ENCODE measurements at places on chromosomes 5 and 9.
A peak's percentile ranks its signal among the peaks of the same experiment; 100 is the strongest.

DNA sequence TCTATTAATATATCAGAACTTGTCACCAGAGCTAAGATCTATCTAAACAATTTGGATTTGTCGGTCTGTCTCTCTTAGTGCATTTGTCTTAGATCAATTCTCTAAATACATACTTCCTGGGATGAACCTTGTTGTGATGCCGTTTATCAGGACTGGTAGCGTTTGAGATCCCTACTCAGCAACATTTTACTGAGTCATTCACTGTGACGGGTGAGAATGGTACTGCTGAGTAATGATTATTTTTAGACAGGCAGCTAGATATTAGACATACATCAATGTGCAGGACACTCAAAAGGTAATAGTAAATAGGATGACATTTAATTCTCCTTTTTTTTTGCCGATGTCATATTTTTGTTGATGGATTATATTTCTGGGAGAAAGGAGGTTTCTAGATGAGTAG lies 209.0 kb downstream of the CSNK1G3 start:
- no peak for DNase-seq

- peak; percentile 60 for DNase-seq
These were observed 4.1 kb downstream of the PAEP start for GRCh38 chr9:135565636-135566035.

DNA sequence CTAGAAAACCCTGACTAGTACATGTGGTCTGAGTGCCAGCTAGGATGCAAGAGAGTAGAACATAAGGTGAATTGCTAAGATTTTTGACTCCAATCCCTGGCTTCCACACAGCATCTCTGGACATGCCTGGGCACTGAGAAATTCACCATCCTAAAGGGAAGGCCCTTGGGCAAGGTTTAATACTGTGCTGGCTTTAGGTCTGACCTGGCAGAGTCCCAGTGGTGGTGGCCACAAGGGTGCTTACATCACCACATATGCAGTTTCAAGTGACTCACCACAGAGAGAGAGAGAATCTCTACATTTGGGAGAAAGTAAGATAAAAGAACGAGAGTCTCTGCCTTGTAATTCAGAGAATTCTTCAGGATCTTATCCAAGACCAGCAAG lies 661.6 kb upstream of the C9orf72 start:
- DNase-seq, result no peak

- DNase-seq, result no peak
These were observed at the start of gene ZNF366 for GRCh38 chr5:72507231-72507906. ZNF366 (minus strand) TSS chr5:72507410; CDS start chr5:72461496, 45,914 bp downstream.

DNA sequence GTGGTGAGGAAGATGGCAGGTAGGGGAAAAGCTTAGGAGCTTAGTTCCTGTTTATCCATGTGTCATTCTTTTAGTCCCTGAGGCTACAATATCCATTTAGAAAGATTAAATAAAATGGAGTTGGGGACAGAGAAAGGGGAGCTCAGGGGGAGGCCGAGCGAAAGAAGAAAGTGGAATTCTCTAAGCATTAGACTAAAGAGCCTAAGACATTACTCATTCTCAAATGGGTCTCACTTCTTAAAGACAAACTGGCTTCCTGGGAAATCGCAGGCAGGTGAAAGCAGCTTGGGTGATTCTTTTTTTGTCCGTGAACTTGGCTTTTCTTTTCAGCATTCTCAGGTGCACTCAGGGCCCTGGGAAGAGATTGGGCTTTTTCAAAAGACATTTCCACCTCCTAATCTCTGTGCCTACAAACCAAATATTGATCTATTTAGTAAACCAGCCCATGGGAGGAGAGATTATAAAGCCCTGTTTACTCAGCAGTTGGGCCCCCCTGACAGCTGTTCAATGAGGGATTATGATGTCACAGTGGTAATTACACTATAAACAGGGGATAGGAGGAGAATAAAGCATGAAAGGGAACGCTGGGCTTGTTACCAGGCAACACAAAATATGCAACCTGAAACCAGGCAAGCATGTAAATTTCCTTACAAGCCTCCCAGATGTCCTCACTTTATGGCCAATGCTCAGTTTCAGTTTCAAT lies 584.0 kb downstream of the ACTL7B start:
- no peak for DNase-seq

DNA sequence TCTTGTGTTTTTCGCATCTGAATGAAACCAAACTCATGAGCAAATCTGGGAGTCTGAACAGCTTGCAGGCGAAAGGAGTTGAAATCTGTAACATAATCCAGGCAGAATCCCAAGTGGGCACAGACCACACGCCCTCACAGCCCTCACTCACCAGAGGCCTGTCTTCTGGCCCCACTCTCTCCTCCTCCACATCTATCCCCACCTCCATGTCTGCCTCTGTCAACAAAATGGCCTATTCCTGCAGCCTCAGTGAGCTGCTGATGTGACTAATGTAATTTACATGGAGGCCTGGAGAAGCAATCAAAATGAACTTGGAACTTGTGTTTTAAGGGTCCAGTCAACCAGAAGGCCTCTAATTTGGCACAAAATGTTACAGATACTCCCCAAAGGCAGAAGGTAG lies 136.6 kb downstream of the GNA14 start:
- no peak for DNase-seq

DNA sequence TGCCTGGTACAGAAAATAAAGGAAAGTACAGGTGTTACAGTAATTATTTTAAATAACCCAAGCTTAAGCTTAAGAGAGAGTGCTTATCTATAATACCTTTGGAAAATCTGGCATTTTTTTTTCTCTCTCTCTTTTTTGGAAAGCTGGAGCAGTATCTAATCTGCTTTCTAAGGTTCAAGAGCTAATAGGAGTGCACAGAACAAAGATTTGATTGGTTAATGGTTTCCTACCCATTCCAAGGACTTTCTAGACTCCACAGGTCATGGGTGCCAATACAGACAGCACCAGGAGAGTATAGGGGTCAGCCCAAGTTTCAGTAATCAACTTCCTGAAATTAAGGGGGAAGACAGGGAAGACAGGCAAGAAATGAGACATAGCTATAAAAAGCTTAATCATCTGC lies 104.1 kb upstream of the SLC12A2 start:
- no peak for DNase-seq

DNA sequence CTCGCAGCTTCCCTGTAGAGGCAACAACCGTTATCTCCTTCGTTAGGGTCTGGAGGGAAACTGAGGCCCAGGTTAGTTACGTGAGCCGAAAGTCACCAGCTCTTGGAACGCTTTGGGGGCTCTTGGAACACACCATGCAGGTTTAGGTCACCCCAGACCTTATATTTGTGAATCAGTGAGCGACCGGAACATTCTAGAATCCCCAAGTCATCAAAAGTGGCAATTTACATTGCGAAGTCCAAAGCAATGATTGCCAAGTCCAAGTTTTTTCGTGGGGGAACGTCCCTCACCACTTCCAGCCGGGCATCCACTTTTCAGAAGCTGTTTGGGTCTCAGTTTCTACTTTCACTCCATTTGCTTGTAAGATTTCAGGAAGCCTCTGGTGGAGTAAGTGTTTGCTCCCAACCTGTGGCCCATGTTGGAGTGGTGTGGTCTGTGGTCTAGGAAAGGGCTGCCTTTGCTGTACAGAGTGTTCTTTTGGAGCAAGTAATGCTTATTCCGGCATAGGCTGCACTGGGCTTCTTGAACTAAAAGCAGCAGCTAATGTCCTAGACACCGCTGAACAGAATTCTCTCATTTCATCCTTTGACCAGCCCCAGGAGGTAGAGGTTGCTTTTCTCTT lies 32.8 kb upstream of the SPRY4 start:
- DNase-seq, result no peak

- no peak for DNase-seq
These were observed 131.6 kb downstream of the PRDM6 start for GRCh38 chr5:123220621-123221146.

- DNase-seq, result no peak
These were observed 724 bp downstream of the PRRC2B start for GRCh38 chr9:131394464-131395156.

DNA sequence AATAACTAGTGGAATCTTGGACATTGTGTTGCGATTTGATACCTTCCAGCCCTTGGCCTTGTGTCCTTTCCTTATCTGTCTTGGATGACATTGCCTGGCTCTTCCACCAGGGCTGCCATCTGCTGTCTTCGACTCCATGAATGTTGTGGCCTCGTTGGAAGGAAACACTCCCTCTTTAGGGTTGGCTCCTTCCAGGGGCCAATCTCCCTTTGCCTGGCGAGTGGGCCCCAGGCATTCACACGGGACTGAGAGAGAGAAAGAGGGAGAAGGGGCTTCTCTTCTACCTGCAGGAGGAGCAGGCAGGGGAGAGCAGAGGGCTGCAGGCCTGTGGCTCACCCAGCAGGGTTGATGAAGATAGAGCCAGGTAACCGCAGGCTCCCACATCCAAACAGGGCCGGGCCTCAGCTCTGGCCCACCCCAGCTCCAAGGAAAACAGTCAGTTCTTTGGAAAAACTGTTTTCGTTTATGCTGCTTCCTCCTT lies 31.3 kb downstream of the FGF1 start:
- no peak for DNase-seq

DNA sequence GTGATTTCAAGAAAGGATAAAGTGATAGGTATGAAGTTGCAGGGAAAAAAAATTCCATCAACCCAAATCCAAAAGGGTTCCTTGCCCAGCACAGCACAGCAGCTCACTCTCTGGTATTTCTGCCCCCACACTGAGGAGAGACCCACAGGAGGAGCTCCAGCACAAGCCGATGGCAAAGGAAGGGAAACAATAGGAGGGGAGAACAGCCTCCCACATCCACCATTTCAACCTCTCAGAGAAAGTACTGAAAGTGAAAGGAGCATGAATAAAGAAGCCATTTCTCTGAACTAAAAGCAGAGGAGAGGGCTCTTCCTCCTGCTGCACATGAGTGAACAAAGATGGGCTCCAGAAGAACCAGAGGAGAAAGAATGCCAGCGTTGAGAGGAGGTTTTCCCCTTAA lies 54.9 kb upstream of the ZSWIM6 start:
- DNase-seq, result no peak

DNA sequence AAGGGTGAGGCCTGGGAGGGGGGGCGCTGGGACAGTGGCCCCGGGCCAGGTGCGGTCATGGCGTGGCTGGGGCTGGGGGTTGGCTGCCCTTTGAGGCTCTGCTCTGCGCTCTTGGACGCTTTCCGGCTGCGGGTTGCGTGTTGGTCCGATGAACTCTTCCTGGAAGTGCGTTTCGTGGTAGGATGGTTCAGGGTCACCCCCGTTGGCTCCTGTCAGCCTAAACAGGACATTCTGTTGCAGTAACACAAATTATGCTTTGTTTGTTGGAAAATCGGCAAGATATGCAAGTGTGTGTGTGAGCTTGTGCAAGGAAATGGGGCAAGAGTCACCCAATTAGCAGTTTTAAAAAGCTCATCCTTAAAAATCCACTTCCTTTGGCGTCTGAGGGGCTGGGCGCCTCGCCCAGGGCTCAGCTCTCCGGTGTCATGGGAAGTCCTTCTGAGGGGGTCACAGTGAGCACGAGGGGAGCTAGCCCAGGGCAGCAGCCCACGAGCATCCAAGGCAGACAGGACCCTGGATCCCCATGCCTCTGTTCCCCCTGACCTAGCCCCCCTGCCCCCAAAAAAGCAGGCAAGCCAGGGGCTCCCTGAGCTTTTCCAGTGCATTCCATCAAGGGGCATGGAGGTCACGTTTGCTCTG lies 22.2 kb upstream of the RNU6ATAC start:
- peak; percentile 50 for DNase-seq

DNA sequence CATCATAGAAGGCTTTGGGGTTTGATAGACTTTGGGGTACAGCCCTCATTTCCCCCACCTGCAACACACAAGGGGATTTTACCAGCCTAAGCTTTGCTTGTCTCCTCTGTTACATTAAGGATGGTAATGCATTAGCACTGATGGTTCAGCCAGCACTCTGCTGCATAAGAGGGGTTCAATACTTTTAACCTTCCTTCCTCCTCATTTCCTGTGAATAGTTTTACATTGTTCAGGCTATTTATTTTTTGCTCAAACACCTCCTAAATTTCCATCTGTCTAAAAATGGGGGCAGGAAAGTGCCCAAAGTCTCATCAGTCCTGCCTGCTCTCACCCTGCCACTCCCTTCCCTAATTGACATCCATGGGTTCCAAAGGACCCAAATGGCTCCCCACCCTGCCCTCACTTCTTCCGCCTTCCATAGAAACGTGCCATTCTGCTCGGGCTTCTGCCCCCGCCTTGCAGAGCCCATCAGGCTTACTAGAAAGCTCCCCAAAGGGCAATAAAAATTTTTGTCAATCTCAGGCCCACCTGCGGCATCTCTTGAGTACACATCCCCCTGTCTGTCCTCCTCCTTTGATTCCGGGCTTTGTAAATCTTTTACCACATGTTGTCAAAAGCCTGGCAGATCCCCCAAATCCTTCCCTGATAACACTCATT lies 239.5 kb upstream of the SLC24A2 start:
- no peak for DNase-seq

- DNase-seq, result no peak
These were observed 75.7 kb downstream of the TEK start for GRCh38 chr9:27184556-27185351.

GRCh38 chr5:156922207-156922792 lies 40.7 kb downstream of the TIMD4 start:
- no peak for DNase-seq

GRCh38 chr9:117156771-117157535 lies 257.9 kb downstream of the ASTN2 start:
- no peak for DNase-seq

DNA sequence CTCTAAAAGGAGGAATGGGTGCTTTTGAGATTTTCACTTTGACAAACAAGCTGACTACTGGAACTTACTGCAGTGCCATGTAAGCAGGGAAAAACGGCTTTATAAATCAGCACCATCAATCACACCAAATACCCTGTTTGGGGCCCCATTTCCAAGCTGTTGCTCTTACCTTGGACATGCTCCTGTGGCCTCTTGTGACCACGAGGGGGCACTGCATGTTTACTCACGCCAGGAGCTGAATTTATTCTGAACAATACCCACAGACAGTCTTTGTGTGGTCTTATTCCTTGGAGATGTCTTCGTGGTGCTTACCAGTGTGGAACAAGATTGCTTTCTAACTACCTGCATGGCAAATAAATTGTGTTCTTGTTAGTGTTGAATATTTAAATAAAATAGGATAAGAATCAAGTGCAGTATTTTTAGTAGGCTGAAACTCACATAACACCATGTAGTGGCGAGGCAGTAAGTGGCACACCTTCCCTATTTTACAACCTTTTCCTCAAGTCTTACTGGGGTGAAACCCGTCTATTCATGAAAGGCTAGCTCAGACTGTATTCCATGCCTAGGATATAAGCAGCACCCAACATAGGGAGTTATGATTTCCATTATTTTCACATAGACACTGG lies 155.5 kb upstream of the NMUR2 start:
- DNase-seq, result no peak
